ENCODE measurements at places on chromosomes 12 and 14. TPM values are rescaled to one million over a fixed set of nuclear protein-coding genes. Genes with fewer than 3 reads are reported as not detected.

TESPA1 gene
- not detected for total RNA-seq

CLEC4A gene
- not detected for total RNA-seq

KRT72 gene
- not detected for total RNA-seq

KRT6B gene
- total RNA-seq, result not detected

CLEC6A gene
- not detected for total RNA-seq

OVCH1 gene
- total RNA-seq, result 0.98 TPM

KRT79 gene
- not detected for total RNA-seq

CCNT1 gene
- total RNA-seq, result 27.6 TPM

FOXM1 gene
- total RNA-seq, result 26.2 TPM

GPD1 gene
- total RNA-seq, result 0.37 TPM

PLEKHH1 gene
- 0.98 TPM for total RNA-seq

DTX1 gene
- total RNA-seq, result 0.73 TPM

NUAK1 gene
- total RNA-seq, result 0.73 TPM

EVL gene
- 32.5 TPM for total RNA-seq

FOXG1 gene
- 0.20 TPM for total RNA-seq

TCL1B gene
- not detected for total RNA-seq

PMEL gene
- total RNA-seq, result 0.78 TPM

ZC2HC1C gene
- total RNA-seq, result 0.98 TPM

ESR2 gene
- total RNA-seq, result not detected

SCNN1A gene
- under 0.01 TPM for total RNA-seq

Data from subcutaneous preadipocyte (primary cell).